RCC 7860 (cell line): ENCODE measurements at places on chromosomes 6 and 20.

DNA sequence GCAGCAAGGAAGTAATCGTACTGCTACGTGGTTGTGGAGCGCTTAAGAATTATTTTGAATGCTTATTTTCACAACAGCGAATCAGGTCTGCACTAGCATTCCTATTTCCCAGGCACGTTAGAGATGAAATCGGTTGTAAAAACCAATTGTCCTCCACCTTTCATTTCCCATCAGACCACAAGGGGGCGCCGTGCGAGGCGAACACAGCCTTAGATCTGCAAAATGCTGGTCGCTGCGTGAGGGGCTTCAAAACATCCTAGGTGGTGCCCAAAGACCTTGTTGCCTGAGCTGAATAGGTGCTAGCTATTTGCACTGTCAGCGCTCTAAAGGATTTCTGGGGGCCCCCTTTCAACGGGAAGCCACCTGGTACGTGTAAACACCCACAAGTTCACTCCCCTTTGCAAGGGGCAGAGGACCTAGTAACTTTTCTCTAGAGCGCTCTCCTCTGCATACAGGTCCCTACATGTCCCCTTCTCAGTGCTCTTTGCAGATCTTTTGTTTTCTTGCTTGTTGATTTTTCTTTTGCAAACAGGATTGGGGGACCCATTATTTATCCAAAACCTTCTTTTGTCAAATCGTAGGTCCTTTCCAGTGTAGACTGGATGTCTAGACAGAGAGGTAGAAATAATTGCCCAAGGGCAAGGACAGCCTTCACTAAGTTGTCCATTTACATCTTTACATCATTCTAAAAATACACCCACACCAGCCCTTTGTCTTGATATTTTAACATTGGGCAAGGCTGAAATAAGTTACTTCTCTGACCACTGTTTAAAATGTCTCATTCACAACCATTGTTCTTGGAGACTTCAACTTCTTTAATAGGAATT is 59.8 kb downstream of the NEDD9 start:
- peak; percentile 7 for DNase-seq

DNA sequence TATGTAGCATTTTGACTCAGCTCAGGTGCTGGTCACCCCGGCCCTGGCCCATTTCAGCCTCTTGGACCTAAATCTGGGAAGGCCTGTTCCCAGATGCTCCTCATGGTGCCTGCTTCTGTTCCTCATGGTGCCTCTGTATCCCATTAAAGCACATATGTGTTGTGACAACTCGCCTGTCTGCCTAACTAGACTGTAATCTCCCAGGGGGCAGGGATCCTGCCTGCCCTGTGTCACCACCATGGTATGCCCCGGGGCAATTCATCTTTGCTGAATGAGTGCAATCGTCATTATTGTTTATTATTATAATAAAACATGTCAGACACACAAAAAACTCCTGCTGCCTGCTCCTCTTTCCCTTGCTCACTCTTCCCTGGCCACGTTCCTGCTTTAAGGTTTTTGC is 62.0 kb downstream of the ZFP64 start:
- no peak for DNase-seq

- no peak for DNase-seq
Measured at GRCh38 chr6:112579601-112580000, 232.5 kb downstream of the RFPL4B start.

DNA sequence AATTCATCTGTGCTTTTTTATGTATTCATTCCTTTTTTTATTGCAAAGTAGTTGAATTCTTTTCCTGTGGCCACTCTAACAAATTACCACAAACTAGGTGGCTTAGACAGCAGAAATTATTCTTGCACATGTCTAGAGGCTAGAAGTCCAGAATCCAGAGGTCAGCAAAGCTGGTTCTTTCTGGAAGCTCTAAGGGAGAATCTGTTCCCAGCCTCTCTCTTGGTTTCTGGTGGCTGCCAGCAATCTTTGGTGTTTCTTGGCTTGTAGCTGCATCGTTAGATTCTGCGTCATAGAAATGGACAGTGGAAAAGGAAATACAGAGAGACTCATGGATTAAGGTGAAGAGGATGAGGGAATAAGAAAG is 39.3 kb downstream of the GSTA2 start:
- DNase-seq, result no peak

- DNase-seq, result no peak
Measured at GRCh38 chr6:101236709-101237108, 156.8 kb upstream of the GRIK2 start.

GRCh38 chr6:157669747-157670216 is 153.3 kb upstream of the SNX9 start:
- no peak for DNase-seq

DNA sequence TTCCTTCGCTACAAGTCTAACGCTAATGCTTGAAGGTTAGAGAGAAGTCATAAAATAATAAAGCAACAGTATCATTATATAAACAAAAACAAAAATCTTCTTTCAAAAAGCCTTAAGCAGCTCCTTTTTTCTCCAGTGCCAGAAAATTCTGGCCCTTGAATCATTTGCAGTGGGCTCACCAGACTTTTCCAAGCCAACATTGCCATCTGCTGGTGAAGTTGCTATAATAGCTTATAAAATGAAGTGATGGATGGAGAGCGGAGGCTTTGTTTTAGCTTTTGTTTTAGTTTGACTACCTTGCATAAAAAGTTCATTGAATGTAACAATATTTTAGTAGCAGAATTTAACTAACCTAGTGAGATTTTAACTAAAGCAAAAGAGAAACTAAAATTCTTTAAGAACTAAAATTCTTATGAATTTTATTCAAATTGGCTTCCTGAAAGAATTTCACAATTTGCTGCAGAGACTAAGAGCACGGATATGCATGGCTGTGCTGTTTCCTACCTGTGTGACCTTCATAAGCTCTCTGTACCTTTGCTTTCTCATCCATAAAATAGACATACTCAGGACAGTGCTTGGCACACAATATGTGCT is 44.8 kb upstream of the SLC2A12 start:
- DNase-seq, result peak; percentile 36

- DNase-seq, result no peak
Measured at GRCh38 chr20:63696628-63697356, at the start of gene TNFRSF6B. TSS of gene TNFRSF6B (plus strand) at chr20:63696652. CDS start at chr20:63696768, 116 bp downstream.

- DNase-seq, result no peak
Measured at GRCh38 chr6:139520321-139520768, 145.9 kb upstream of the CITED2 start.

DNA sequence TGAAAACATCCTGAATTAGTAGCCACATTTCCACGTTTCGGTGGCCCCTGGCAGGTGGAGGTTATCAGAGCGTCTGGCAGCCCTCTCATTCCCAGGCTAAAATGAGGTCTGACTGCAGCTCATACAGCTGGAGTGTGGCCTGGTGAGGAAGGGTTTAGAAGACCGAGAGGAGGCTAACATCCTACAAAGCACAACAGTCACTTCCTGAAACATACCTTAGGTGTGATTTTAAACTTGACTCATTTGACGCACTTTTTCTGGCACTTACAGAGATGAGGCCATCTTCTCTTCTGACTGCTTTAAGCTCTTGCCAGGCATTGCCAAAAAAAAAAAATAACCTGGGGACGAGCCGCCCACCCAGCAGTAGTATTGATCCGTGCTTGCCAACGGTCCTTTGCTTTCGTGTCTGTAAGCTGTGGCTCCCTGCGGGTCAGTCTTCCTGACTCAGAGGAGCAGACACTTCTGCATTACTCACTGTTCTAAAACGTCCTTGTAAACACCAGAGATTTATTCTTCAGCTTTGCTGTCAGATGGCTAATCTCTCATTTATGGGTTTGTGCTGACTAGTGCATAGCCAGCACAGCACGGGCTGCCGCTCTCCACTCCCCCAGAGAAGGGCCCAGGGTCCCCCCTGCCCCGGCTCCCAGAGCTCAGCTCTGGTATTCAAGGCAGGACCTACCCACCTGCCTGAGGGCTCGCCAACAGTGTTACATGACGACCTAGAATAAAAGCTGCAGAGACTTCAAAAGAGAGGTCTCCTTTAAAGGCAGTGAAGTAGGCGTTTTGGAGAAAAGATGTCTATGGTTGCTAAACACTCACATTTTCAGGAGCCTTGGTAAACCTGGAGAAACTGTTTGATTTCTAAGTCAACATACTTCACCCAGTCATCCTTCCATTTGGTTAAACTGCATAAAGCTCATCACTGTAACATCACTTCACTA is 78.5 kb upstream of the FRMD1 start:
- DNase-seq, result peak; percentile 45

- DNase-seq, result no peak
Measured at GRCh38 chr20:58352468-58352867, 36.6 kb upstream of the VAPB start.
